AG08396 (cell line): ENCODE measurements at places on chromosomes 16 and 17.

- no peak for DNase-seq
Measured at GRCh38 chr17:45660474-45660873, 123.6 kb upstream of the CRHR1 start.

DNA sequence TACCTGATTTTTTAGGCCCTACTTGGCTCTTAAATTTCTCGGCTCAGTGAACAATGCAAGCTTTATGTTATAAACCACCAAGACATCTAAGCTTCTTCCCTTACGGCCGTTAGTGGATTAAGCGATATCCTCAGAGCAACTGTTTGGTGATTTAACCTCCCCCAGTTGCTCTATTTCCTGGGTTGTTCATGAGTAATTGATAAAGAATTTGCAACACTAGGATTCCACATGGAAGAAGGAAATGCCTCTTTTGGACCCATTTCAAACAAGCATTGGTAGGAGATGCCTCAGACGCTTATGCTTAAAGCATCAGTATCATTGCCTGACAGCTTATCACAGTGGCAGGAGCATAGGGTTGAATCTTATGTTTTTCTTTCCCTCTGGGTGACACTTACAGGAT lies 65.3 kb downstream of the RBFOX1 start:
- peak; percentile 49 for DNase-seq

GRCh38 chr16:25011891-25012514 lies 3.2 kb downstream of the ARHGAP17 start:
- DNase-seq = no peak

DNA sequence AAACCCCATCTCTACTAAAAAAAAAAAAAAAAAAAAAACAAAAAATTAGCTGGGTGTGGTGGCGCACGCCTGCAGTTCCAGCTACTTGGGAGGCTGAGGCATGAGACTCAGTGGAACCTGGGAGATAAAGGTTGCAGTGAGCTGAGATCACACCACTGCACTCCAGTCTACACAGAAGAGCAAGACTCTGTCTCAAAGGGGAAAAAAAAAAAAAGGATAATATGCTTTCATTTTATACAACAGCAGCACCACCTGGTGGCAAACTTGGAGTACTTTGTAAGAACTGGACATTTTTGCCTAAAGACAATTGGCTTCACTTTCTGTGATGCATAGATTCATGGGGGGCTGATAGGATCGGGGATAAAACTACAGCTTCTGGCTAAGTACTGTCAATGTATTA lies 8.5 kb downstream of the CHTF8 start:
- peak; percentile 56 for DNase-seq

DNA sequence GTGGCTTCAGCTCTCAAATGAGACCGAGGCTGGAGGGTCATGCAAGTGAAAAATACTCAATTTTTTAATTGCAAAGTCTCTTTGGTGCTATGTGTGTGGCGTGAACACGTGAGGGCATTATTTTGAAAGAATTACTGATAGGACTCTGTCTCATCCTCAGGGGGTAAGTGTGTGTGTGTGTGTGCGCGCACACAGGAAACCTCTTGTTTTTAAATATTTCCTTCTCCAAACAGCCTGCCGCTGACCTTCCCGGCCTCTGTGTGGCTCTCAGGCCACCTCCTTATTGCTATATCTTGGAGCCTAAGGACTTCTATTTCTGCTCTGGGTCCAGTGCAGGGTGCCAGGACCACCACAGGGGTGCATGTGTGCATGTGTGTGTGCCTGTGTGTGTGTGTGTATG lies 99.7 kb downstream of the CMIP start:
- DNase-seq = no peak

DNA sequence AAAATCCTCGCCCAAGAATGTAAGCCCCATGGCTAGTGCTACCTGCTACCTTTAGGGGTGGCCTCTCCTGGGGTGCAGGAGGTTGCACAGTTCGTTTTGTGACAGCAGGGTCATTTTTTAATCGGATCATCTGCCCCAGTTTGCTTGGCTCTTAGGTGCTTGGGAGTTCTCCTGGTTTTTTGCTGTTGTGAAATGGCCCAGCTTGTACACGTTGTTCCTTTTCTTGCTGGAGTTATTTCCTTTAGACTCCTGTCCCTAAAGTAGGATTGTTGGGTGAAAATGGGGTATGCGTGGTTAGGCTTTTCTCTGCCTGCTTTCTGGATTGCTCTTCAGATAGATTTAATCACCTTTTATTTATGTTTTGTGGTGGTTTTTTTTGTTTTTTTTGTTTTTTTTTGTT lies 25.8 kb downstream of the ABCC1 start:
- DNase-seq = no peak

DNA sequence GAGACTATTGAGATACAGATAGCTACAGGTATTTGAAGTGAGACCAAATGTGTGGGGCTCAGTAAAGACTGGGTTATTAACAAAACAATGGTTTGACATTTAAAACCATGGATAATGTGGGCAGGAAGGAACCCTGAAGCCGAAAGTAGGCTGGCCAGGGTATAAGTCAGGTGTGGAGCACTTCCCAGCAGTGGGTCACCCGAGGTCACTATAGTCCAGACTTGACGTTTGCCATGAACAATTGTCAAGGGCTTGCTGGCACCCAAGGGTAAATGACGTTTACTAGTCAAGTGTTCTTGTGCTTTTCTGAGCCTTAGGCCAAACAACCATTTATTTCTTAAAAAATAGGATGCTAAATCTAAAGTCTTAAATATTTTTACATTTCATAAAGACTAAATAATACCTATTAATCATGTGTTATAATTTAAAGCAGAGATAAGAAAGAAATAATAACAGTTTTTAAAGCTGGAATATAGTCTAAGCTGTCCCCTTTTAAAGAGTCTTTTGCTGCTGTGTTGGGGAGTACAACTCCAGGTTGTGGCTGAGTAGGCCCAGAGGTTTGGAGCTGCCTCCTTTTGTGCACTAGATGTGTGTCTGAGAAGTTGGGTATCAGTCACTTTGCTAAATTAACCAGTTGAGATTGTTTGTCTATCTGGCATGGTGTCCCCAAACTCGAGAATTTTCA lies 15.7 kb downstream of the ALDH3A2 start:
- no peak for DNase-seq

DNA sequence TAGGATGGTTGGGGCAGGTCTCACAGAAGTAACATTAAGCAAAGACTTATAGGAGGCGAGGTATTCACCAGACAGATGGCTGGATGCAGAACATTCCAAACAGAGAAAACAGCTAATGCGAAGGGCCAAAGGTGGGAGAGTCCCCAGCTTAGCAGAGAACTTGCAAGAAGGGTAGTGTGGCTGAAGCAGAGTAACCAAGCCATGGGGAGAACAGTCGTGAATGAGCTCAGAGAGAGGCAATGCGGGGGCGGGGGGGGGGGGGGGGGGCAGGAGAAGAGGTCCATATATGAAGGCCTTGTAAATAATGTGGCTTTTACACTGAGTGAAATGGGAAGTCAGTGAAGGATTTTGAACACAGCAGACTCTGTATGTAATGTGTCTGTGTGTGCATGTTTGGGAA lies 81.3 kb downstream of the SMG6 start:
- DNase-seq = no peak

DNA sequence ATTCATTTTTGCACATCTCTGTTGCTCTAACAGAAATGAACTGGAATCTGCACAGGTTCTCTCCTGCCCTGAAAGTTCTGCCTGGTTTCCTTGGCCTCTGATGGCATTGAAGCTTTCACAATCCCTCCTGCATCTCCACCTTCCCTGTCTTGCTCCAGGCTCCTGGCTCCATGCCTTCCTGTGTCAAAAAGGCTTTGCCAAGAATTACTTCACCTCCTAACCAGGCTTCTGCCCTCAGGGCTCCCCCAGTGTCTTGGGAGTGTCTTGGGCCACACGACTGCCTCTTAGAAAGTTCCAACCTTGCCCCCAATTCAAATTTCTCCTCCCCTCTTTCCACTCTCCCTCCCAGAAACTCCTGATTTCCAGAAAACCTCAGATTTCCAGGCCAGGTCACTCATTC lies 37.0 kb upstream of the DNAH9 start:
- DNase-seq = no peak

- peak; percentile 94 for DNase-seq
Measured at GRCh38 chr17:45021607-45022287, 29.7 kb downstream of the DCAKD start.

GRCh38 chr16:86576591-86577313 lies 1.6 kb upstream of the FOXL1 start:
- DNase-seq = peak; percentile 33

- DNase-seq = peak; percentile 12
Measured at GRCh38 chr16:17416461-17417311, 54.1 kb downstream of the XYLT1 start.
